Stimulated activated CD4-positive, alpha-beta T cell treated with anti-CD3 and anti-CD28 coated beads, Interleukin-4, amount 100 ng/mL, for 1 hour (primary cell): ENCODE measurements at places on chromosomes 2 and 18.

- DNase-seq, result no peak
Measured at GRCh38 chr2:71932780-71933466, 214.7 kb downstream of the CYP26B1 start.

DNA sequence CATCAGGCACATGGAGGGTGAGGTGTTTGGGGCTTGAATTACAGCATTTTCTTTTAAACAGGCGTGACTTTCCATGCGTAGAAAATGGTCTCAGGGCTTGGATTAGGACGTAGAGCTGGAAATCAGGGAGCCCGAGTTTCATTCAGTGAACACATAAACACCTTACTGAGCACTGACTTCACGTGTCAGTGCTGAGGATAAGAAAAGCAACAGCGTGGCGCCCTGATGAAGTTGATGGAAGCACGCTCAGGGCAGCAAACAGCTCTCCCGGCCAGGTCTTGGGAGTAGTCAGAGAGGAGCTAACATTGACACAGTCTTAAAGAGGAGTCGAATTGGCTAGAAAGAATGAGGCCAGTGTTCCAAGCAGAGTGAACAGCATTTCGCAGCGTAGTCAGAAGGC lies 110.7 kb downstream of the LYPD1 start:
- DNase-seq, result no peak

DNA sequence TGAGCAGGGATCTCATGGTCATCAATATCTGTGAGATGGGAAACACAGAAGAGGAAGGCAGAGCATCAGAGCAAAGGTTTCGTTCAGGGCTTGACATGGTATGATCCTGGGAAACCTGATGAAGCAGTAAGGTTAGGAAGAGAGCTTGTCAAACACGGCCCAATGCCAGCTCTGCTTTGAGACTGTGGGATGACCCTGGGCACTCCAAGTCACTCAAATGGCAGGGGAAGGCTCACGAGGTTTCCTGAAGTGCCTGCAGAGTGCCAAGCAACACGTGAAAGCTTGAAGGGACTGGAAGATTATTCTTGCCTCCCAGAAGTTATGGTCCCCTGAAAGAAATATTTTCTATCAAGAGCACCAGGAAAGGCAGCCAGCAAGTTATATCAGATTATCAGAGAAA lies 6.5 kb downstream of the MCFD2 start:
- DNase-seq, result no peak

DNA sequence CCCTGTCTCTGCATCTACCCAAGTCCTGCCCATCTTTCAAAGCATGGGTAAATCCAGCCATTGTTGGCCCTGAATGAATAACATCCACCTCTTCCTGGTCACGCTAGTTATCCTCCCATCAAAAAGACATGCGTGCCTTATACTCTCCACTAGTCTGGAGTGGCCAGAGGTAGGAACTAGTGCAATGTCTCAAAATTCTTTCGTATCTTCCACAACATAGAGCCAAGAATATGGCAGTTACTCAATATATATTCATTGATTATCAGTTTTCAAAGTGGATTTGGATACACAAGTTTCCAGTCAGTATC lies 8.9 kb downstream of the APOB start:
- no peak for DNase-seq

DNA sequence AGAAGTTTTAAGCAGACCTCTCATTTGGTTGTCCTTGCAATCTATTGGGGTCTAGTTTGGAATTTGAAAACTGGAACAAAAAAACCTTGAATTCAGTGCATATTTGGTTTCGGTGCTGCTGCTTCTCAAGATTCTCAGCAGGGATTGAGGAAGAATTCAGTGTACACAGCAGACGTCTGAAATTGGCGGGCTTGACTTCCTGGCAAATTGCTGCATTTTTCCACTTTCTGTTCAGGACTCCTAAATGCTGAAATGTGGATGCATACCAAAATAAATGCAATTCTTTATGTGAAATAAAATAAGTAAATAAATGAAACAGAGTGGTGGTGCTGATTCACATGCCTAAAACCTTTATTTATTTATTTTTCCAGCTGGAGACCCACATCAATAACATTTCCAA lies 332.4 kb upstream of the KYNU start:
- DNase-seq, result no peak

DNA sequence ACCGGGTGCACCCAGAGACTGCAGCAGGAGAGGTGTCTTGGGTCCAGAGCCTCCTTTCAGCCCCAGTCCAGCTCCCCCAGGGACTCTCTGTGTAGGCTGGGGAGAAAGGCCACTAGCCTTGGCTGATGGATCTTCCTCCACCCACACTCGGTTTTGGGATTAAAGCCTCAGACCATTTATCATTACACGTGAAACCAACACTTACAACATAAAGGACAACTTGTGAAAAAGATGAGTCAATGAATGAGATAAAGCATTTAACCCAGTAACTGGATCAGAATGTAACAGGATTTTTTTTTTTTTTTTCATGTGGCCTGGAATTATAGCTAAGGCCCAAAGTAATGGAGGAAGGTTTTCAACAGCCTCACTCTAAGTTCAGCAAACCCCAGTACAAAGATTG lies 32.1 kb downstream of the NAT8 start:
- no peak for DNase-seq

DNA sequence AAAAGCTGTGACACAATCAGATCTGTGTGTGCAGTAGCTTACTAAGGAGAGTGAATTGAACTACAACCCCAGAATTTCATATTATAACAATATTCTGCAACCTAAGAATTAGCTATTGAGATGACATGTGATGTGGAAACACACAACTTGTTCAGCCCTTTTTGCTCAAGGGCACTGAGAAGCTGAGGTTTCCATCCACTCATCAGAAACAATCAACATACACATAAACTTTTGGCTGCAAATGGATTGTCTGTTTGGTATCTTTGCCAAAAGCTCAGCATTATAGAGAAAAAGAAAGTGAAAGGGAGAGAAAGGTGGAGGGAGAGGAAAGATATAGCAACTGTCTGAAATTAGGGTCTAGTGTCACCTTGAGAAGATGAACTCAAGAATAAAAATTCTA lies 117.2 kb upstream of the KLF7 start:
- DNase-seq, result no peak

DNA sequence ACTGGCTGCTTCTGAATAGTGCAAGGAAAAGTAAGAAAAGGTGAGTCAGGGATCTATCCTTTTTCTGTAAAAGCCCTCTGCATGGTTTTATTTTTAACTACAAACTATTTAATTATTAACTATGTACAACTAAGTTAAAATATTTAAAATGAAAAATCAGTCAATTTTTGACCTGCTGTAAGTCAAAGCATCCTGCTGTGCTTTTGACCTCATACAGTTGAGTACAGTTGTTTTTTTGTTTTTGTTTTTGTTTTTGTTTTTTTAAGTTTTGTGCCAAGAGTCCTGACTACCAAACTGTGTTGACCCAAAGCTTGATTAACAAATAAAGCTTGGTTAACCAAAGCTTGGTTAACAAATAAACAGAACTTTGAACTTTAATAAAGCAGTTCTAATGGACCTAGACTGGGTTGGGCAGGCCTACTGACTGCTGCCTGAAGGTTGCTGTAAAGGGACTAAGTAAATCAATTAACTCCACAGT lies at the start of gene ACMSD:
Gene ACMSD, plus strand, starts transcription at position 474 of the 478 bp plus-strand sequence. CDS start 67 bp downstream, outside the sequence.
- DNase-seq, result no peak

- DNase-seq, result peak; percentile 37
Measured at GRCh38 chr18:58541789-58542425, 87.0 kb downstream of the ALPK2 start.

DNA sequence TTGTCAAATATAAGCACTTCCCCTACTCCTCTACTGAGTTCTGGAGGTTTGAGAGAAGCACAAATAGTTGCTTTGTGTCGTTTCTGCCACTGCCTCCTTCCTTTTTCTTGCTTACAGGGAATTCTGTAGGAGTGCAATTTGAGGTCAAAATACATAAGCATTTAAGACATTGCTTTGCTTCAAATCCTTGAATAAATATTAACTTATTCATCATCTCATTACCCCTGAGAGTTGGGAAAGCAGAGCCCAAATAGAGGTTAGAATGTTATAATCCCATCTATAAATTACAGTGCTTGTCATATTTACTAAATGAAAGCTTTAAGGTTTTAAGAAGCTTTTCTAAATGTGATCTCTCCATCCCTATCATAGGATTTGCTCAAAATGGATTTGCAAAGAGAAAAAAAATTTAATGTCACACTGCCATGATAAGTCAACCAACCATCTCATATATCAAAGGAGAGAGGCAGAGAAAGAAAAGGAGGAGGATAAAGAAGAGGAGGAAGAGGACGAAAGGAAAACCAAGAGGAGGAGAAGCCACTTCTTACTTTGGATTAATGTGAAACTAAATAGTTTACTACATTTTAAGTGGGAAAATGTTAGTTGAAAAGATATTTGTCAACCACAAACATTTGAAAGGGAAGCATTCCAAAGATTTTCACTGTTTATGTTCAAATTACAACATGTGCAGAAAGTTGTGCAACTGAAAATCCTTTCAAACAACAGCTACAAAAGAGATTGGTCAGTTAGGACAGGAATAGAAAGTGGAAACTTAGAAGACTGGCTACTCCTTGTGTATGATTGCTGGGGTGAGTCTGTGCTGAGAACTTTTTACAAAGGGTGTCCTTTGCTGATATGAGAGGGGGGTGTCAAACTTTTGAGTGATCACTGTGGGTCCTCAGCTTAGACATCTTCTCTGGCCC lies 277.3 kb upstream of the FN1 start:
- DNase-seq, result no peak

GRCh38 chr18:73549236-73549635 lies 598.4 kb downstream of the FBXO15 start:
- DNase-seq, result no peak

DNA sequence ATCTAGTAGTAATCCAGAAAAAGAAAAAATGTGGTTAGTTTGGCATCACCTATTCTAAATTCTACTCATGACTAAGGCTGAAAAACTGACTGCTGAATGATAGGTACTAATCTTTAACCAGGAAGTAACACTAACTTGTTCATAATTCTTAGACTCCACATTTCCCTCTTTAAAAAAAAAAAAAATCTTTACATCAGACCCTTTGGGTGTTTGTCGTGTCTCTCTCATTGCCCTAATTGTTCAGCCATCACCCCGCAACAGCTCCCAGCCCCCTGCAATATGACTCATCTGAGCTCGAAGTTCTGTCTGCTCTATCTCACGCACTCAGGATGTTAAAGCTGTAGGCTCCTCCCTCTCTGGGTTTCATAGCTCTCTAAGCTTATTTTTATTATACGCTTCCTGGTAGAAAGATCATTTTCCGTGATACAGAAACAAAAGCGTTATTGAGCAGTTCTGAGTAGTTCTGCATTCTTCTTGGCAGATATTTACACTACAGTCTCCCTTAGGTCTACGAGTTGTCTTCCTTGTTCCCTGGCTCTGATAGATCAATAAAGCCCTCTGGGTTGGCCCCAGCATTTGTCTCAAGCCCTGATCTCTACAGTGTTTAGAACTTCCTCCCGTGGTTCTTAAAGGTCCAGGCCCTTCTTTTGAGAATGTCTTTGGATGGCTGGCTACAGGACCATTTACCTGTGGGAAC lies 95.6 kb downstream of the TNFRSF11A start:
- peak; percentile 65 for DNase-seq

- peak; percentile 8 for DNase-seq
Measured at GRCh38 chr2:29309090-29310029, 194.1 kb downstream of the CLIP4 start.

- no peak for DNase-seq
Measured at GRCh38 chr2:61633250-61633649, 95.1 kb upstream of the XPO1 start.

GRCh38 chr2:36397728-36398413 lies 42.3 kb downstream of the CRIM1 start:
- DNase-seq, result no peak

DNA sequence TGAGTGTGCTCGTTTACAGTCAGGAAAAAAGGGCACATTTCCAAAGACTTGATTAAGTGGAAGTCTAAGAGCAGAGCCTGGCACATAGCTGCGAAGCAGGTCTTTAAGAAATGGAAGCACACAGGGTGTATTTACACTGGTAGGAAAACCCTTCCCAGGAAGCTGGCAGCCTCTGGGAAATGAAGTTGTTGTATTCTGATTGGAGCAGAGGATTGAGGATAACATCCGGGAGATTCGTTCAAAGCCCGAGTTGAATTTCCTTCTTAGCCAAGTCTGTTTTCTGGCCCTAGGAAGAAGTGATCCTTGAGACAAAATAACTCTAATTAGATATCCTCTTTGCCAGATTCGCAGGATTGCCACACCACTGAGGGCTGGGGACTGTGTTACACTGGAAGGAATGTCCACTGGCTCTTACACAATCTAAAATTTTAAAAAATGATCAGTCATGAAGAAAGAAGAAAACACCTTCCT lies 75.9 kb downstream of the ITGB1BP1 start:
- no peak for DNase-seq

DNA sequence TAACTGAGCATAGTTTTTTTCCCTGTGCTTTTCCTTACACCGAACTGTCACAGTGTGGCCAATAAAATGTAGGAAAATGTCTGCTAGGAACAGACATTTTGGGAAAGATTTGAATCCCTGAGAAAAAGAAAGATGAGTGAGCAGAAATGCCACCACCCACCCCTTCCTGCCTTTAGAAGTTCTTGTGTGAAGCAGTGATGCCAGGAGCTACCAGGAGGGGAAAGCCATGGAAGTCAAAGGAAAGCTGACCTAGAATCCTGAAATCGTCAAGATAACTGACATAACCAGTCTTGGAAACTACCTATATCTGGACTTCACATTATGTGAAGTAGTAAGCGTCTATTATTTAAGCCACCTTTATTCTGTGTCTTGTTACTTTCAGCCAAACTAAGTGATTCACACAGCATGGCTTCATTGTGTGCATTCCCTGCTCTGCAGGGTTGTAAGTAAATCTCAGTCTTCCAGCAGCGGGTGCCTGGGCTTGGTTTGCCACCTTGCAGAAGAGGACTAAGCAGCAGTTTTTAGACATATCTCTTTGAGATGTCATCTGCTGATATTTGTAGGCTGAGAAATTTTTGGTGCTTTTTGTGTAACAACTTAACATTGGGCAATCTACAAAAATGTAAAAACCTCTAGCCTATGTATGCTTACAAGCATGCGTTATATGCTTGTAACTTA lies 11.2 kb upstream of the SPRED2 start:
- no peak for DNase-seq

GRCh38 chr2:171147081-171147480 lies 13.6 kb downstream of the TLK1 start:
- DNase-seq, result no peak

DNA sequence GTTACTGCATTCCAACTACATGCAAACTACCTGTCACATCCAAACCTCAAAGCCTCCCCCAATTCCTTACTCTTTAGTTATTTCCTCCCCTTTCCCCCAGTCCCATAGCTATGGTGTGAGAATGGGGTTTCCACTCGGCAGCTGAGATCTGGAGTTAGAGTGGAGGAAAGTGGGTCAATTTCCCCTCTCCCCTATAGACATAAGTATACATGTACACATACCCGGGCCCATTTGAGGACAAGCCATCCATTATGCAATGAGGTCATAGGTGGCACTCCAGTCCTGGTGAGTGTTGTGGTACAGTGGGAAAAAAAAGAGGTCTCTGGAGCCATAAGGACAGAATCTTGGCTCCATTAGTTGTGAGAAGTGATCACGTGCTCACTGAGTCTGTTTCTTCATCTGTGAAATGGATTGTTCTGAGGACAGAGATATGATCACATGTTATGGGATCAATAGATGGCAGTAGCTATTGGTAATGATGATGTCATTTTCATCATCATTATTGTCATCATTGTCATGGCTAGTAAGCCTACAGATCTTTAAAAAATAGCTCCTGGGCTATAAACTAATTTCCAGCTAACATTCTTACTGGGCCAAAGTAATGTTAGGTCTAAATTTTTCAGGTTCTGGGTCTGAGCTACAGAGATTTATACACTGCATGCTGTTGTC lies 119.0 kb downstream of the BCL2L11 start:
- no peak for DNase-seq
